ENCODE measurements at places on chromosomes 6 and 20. TPM values are rescaled to one million over a fixed set of nuclear protein-coding genes. Genes with fewer than 3 reads are reported as not detected.

The CHRNA4 gene
- total RNA-seq: 0.11 TPM

The ITPR3 gene
- total RNA-seq: 42.1 TPM

The ZNF341 gene
- total RNA-seq: 2.9 TPM

The PSORS1C2 gene
- not detected for total RNA-seq

The PERP gene
- 152 TPM for total RNA-seq

The GPX5 gene
- total RNA-seq: not detected

The SLC16A10 gene
- total RNA-seq: 14.2 TPM

The BPIFA1 gene
- not detected for total RNA-seq

The CHMP4B gene
- total RNA-seq: 190 TPM

The ZNF165 gene
- 11.0 TPM for total RNA-seq

The GJA10 gene
- not detected for total RNA-seq

The HTR1E gene
- not detected for total RNA-seq

The MOG gene
- not detected for total RNA-seq

The ZFP57 gene
- total RNA-seq: not detected

The CST4 gene
- 2.7 TPM for total RNA-seq

All from Caco-2 (cell line).